T-cell (primary cell): ENCODE measurements at places on chromosomes 13 and 19. TPM values are rescaled to one million over a fixed set of nuclear protein-coding genes. Genes with fewer than 3 reads are reported as not detected.

DNA sequence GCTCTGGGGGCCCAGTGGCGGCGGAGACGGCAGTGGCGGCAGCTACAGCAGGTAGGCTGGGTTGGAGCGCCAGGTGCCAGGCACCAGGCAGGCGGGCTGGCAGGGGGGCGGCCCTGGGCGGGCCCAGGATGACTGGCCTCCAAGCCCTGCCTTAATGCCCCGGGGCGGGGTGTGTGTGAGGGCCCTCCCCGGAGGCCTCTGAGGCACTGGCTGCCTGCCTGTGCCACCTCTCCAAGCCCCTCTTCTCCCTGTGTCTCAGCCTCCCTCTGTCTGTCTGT is at the start of gene KLK11:
KLK11 (minus strand) TSS at position 63 of the 278 bp plus-strand sequence. CDS start 985 bp downstream, outside the sequence.
- peaks cover 70% of the 10 kb centered on the region for H3K27me3 ChIP-seq
- no peaks in the 10 kb centered on the region for H3K36me3 ChIP-seq
- no peak for DNase-seq
- no peaks in the 10 kb centered on the region for H3K4me1 ChIP-seq
- H3K27ac ChIP-seq: no peak within 1 kb of the TSS
- no peak within 1 kb of the TSS for H3K4me3 ChIP-seq

DNA sequence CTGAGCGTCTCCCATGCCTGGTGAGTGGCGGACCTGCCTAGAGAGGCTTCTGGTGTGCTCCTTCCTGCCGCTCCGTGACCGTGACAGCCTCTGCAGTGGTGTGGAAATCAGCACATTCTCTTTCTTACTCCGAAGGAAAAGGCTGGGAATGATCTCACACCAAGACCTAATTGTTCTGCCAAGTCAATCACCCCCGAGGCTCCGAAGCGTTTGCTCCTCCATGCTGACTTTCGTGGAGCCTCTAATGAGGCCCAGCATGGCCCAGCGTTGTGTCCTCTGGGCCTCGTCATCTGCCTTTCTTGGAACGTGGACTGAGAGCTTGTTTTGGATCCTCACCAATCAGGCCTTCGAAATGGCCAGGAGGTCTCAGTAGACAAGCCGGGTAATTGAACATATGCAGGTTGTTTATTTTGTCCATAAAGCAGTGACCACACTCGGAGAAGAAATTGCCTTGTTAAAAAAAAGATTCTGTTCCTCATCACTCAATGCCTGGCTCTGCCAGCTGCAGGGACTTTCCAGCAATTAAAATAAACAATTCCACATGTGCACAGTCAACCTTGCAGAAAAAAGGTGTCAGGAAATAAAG is 107.1 kb downstream of the UBL3 start:
- DNase-seq: no peak
- H3K36me3 ChIP-seq: no peaks in the 10 kb centered on the region
- H3K4me1 ChIP-seq: no peaks in the 10 kb centered on the region

- no peaks in the 10 kb centered on the region for H3K27me3 ChIP-seq
- H3K4me1 ChIP-seq: no peaks in the 10 kb centered on the region
- no peak for DNase-seq
- H3K36me3 ChIP-seq: peaks cover 3% of the 10 kb centered on the region
- no peak overlapping the region for H3K4me3 ChIP-seq
Measured at GRCh38 chr19:4354897-4355296, 11.5 kb downstream of the MPND start.

CLDN10 gene
- total RNA-seq: not detected

PPAN gene
- total RNA-seq: 123 TPM

PALM3 gene
- not detected for total RNA-seq
